ENCODE measurements at places on chromosomes 7 and 10.

- no peaks in the 10 kb centered on the region for H3K27me3 ChIP-seq
- no peak overlapping the region for H3K4me3 ChIP-seq
- no peak for DNase-seq
Measured at GRCh38 chr10:48607356-48608278, 2.7 kb upstream of the ARHGAP22 start.

GRCh38 chr10:85610381-85611092 is 756.1 kb downstream of the GRID1 start:
- H3K4me3 ChIP-seq: no peak overlapping the region
- no peaks in the 10 kb centered on the region for H3K36me3 ChIP-seq
- no peak for DNase-seq
- H3K27me3 ChIP-seq: no peaks in the 10 kb centered on the region

DNA sequence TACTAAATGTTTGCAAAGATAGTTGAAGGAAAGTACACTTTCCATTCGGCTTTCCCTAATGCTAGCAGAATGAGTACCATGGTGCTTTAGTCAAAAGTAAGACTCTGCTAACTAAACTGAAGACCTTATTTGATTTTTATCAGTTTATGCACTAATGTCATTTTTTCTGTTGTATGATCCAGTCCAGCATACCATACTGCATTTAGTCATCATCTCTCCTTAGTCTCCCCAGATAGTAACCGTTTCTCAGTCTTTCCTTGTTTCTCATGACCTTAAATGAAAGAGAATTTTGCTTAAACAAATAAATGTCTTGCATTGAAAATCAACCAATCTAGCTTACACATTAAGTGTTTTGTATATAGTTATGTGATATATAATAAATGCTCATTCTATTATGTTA is 529.5 kb upstream of the SEMA3D start:
- no peak overlapping the region for H3K27ac ChIP-seq
- H3K36me3 ChIP-seq: no peaks in the 10 kb centered on the region
- no peaks in the 10 kb centered on the region for H3K27me3 ChIP-seq
- no peaks in the 10 kb centered on the region for H3K4me1 ChIP-seq

DNA sequence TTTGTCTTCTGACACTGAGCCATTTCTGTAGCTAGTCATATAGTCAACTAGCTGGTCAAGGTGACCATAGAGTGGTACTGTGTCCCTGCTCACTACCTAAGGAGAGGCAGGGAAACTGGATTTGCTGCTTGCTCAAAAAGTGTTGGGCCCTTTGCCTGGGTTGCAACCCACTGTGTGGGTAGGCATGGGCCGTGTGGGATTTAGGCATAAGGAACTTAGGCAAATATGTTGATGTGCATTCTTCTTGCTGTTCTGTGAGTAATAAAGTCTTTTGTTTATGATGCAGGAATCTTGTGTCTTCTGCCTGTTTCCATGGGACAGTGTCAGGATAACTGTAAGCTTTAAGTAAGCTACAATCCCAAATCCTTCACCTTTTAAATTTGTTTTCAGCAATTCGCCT is 23.1 kb upstream of the TCTN3 start:
- DNase-seq: no peak
- H3K27ac ChIP-seq: no peak overlapping the region
- H3K4me1 ChIP-seq: no peaks in the 10 kb centered on the region
- no peaks in the 10 kb centered on the region for H3K27me3 ChIP-seq
- no peaks in the 10 kb centered on the region for H3K36me3 ChIP-seq

- H3K4me3 ChIP-seq: no peak overlapping the region
- no peak overlapping the region for H3K27ac ChIP-seq
Measured at GRCh38 chr7:107725138-107725740, 18.7 kb upstream of the CBLL1 start.

DNA sequence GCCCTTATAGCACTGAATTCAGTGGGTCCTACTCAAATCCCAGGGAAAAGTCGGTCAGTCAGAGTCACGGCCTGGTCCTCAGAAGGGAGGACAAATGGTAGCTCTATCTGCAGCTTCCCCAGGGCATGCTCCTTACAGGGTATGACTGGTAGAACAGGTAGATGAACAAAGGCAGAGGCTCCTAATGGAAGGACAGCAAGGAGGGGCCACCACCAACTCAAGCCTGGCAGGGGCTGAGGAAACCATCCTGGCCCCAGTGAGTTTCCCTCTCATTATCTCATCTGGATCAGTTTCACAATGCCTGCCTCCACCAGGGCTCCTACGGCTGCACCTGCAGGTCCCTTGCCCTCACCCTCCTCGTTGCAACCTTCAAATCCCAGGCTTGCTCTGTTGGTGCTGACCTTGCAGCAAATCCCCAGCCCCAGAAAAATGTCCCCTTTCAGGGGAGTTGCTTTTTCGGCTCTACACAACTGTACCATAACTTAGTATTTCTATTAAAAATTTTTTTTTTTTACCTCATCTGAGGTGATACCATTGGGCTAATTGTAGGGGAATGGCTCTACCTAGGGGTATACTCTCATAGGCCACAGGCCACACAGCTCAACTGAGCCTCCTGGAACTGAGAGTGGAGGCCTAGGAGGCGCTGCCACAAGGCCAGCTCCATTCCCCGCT is 2.4 kb upstream of the MYO1G start:
- peak overlapping the region; percentile 100 for H3K4me3 ChIP-seq
- DNase-seq: no peak
- H3K27ac ChIP-seq: peak overlapping the region; percentile 96
- peaks cover 27% of the 10 kb centered on the region for H3K36me3 ChIP-seq

- H3K27me3 ChIP-seq: no peaks in the 10 kb centered on the region
- no peak overlapping the region for H3K4me3 ChIP-seq
- DNase-seq: no peak
- H3K27ac ChIP-seq: no peak overlapping the region
- no peaks in the 10 kb centered on the region for H3K36me3 ChIP-seq
Measured at GRCh38 chr10:112491144-112491543, 44.1 kb downstream of the VTI1A start.

DNA sequence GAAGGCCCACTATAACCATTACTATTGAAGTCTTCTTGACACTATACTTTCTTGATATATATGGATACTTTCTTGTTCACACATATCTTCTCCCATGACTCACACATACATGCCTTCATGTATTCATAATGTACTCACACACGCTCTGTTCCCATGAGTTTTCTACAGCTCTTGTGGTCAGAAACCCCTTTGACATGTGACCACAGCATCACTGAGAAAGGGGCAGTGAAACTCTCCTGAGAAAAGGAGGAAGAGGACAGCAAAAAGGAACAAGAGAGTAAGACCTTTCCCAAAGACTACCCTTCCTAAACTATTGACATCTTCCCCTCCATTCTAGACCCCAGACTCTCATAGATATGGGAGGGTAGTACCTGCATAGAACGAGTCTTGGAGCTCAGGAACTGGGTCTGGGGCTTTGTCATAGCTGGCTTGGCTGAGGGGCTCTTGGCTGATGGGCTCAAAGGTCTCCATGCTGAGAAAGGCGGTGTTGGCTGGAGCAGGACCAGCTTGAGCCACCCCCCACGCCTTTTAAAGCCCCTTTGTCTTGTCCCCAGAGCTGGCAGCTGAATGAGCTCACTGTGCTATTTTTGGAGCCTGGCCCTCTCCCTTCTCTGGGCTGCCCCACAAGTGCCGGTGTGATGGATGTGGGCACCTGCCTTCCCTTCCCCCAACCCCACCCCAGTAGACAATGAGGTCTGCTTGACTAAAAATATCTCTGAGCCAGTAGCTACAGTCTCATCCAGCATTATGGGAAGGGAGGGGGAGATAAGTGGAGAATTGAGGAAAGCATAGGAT is 5.1 kb downstream of the SYNPO2L start:
- no peaks in the 10 kb centered on the region for H3K36me3 ChIP-seq
- DNase-seq: peak; percentile 65
- peak overlapping the region; percentile 77 for H3K27ac ChIP-seq
- H3K4me3 ChIP-seq: no peak overlapping the region

DNA sequence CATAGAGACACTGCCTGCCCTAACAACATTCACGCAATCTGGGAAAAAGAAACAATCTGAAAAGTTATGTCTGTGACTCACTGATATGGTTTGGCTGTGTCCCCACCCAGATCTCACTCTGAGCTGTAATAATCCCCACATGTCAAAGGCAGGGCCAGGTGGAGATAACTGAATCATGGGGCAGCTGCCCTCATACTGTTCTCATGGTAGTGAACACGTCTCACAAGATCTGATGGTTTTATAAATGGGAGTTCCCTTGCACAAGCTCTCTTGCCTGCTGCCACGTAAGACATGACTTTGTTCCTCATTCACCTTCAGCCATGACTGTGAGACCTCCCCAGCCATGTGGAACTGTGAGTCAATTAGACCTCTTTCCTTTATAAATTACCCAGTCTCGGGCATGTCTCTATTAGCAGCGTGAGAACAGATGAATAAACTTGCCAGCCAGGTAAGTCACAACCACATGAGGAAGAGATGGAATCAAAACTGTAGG is 341.5 kb upstream of the AOAH start:
- no peaks in the 10 kb centered on the region for H3K27me3 ChIP-seq
- H3K4me1 ChIP-seq: peaks cover 7% of the 10 kb centered on the region
- no peak overlapping the region for H3K4me3 ChIP-seq

DNA sequence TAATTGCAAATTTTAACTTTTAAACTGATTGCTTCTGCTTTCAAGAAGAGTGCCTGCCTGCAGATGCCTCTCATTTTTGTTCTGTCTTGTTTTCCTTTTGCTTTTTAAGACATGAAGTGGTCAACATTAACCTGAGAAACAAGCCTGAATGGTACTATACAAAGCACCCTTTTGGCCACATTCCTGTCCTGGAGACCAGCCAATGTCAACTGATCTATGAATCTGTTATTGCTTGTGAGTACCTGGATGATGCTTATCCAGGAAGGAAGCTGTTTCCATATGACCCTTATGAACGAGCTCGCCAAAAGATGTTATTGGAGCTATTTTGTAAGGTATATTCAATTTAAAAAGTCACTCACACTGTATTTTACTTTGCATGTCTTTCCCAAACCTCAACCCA is 8.8 kb downstream of the GSTO2 start:
- no peak overlapping the region for H3K4me3 ChIP-seq
- DNase-seq: no peak
- H3K4me1 ChIP-seq: no peaks in the 10 kb centered on the region
- no peaks in the 10 kb centered on the region for H3K36me3 ChIP-seq
- peaks cover 3% of the 10 kb centered on the region for H3K27me3 ChIP-seq

DNA sequence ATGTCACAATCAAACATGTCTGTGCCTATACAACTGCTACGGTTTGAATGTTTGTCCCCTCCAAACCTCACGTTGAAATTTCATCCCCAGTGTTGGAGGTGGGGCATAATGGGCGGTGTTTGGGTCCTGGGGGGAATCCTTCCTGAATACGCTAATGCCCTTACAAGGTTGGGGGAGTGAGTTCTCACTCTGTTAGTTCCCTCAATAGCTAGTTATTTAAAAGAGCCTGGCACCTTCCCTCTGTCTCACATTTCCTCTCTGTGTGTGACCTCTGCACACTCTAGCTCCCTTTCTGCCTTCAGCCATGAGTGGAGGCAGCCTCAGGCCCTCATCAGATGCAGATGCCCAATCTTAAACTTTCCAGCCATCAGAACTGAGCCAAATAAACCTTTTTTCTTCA is 129.5 kb downstream of the GRM8 start:
- H3K4me3 ChIP-seq: no peak overlapping the region
- H3K27ac ChIP-seq: no peak overlapping the region
- no peaks in the 10 kb centered on the region for H3K36me3 ChIP-seq

- H3K36me3 ChIP-seq: no peaks in the 10 kb centered on the region
- DNase-seq: no peak
- peaks cover under 1% of the 10 kb centered on the region for H3K27me3 ChIP-seq
- H3K27ac ChIP-seq: no peak overlapping the region
- no peak overlapping the region for H3K4me3 ChIP-seq
Measured at GRCh38 chr10:70461397-70462348, 16.9 kb upstream of the PALD1 start.

- H3K4me3 ChIP-seq: no peak overlapping the region
- H3K27ac ChIP-seq: peak overlapping the region; percentile 67
- peaks cover 3% of the 10 kb centered on the region for H3K36me3 ChIP-seq
- DNase-seq: peak; percentile 86
- no peaks in the 10 kb centered on the region for H3K27me3 ChIP-seq
Measured at GRCh38 chr10:5443429-5443828, 31.1 kb downstream of the NET1 start.

All from GM12878 (cell line).